ENCODE measurements at places on chromosomes 4 and X.

- no peak for DNase-seq
Measured at GRCh38 chrX:13605611-13606010, 36.2 kb downstream of the EGFL6 start.

- DNase-seq = no peak
Measured at GRCh38 chr4:12178614-12179610, 750.2 kb upstream of the HS3ST1 start.

DNA sequence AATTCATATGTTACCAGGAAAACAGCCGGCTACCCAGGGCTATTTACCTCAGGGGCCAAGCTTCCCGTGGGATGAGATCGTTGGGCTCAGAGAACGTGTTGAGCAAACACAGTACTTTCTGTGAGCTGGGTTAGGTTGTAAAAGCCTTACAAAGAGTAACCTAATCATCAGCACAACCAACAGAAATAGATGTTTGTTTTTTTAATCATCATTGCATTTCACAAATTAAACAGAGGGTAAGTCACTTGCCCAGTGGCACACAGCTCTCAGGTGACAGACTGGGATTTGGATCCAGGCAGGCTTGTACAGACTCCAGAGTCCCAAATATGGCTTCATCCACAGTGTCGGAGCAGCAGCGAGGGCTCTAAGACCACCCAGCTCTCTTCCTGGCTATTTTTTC is 20.1 kb downstream of the SPON2 start:
- no peak for DNase-seq

DNA sequence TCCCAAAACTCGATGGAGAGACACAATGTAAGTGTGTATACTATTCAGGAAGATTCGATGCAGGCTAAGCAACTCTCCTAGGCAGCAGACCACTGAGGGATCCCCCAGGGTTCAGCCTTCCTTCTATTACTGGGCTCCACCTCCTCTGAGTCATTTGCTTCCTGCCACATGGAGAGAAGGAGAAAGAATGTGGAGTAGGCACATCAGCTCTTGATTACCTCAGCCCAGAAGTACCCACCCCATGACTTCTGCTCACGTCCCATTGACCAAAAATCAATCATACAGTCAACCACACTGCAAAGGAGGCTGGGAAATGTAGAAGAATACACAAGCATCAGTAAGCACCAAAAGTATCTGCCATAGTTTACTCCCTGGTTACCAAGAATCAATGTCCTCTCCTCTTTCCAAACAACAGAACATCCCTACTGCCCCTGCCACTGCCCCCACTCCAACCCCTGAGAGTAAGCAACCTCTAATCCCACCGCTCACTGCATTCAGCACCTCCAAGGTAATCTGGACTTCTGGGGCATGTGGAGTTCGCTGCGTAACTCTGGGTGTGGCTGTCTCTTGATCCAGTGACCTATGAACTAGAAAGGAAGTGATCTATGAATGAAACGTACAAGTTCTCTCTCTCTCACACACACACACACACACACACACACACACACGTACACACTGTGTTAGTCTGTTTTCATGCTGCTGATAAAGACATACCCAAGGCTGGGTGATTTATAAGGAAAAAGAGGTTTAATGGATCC is 91.2 kb upstream of the C1QTNF7 start:
- no peak for DNase-seq

- DNase-seq = no peak
Measured at GRCh38 chr4:87531621-87532020, 2.4 kb upstream of the SPARCL1 start.

DNA sequence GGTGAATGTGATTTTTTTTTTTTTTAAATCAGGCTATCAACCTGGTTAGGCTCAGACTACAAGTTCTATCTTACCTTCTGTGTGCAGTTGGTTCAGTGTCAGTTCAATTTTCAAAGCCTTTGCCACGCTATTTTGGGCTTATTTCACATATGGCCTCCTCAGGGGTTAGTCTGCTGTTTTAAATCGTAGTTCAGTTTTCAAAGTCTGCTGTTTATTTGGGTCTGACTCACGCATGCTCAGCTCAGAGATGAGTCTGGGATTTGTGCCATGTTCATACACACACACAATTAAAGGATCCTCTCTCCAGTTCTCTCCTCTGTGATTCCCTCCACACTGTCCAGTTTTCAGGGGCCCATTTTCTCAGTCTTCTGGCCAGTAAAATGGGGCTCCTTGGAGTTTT is 32.3 kb upstream of the ZFX start:
- peak; percentile 24 for DNase-seq

- DNase-seq = no peak
Measured at GRCh38 chr4:80188801-80189458, 8.4 kb upstream of the PRDM8 start.

DNA sequence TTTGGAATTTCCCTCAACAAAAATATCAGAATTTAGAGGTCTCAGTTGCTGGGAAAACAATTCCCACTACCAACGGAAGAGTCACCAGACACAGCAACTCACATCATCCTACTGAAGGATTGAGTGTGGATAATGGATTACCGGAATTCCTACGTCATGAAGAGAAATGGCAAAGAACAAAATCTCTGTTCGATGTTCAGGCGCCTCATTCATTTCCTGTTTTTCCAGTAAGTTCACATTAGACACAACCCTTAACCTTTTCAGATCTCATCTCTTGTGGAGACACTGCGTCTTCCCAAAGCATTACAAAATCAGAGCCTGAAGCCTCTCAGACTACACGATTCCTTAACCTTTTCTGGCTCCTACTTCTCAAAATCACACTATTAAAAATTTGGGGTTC is 58.5 kb upstream of the CPEB2 start:
- DNase-seq = no peak

DNA sequence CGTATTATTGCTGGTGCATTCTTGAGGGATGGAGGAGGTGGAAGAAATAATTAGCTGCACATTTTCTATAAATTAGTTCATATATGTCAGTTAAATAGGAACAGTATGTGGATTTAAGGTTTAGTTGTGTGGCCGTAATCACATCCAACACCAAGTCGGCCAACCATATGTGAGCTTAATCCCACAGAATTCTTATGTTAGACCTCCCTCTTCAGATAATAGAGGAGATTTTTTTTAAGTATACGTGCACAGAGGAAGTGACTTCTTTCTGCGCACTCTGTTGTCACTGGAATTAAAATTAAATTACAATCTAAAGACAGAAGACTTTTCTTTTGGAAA is 2.1 kb downstream of the SEPTIN11 start:
- DNase-seq = no peak

GRCh38 chrX:85611926-85612325 is 232.5 kb upstream of the POF1B start:
- no peak for DNase-seq

DNA sequence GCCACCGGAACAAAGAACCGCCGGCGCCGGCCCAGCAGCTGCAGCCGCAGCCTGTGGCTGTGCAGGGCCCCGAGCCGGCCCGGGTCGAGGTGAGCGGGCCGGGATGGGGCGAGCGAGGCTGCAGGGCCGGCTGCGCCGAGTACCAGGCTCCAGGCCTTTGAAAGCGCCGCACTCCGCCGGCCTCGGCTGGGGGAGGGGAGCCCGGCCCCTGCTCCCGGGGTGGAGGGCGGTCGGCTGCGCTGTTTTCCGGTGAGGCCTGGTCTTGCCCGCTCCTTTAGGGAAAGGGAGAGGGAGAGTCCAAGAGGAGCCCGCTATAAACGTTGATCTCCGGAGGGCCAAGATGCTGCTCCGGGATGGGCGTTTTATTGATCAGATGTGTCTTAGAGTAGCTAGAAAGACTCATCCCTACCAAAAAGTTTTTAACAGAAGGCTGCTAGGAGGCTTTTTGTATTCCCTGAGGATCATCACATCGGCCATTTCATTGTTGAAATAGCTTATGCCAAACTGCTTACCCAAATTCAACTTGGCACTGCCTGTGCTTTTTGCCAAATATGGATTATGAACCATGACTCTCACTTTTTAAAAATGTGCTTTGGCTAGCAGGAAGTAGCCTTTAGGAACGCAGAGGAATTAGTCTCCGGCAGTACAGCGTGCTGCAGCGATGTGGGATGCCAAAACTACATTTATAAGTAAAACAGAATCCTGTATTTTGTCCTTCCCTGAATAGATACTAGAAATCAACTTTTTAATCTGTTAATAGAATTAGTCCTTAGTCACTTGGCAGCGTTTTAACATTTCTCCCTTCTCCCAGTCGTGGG is 760 bp downstream of the TMEM165 start:
- DNase-seq = no peak

DNA sequence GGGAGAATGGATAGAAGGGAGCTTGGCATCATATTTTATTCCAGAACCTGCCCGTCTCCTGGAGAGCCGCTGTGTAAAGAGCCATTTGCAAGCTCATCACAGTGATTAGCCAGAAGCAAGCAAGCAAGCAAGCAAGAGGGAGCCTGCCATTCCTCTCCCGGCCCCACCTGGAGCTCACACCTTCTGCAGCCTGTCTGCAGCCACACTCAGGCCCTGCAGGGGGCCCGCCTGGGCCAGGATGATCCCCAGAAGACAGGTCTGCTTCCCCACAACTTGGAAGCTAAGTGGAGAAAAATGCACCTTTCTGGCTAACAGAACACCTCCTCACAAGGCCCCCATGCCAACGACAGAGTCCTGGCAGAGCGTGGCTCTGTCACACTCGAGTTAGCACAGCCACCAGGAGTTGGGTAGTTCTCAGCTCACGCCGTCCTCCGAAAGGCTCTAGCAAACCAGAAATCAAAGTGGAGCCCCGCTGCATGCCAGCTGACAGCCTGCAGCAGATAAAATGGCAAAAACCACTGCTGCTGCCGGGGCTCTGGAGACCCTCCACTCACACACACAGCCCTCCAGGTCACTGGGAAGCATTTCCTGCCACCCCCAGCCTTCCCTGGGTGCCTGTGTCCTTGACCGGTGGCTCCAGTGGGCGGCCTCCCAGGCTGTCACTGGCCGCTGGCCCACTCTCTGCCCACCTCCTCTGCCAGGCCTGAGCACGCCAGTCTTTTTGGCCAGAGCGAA is 54.9 kb downstream of the DCTD start:
- DNase-seq = no peak

DNA sequence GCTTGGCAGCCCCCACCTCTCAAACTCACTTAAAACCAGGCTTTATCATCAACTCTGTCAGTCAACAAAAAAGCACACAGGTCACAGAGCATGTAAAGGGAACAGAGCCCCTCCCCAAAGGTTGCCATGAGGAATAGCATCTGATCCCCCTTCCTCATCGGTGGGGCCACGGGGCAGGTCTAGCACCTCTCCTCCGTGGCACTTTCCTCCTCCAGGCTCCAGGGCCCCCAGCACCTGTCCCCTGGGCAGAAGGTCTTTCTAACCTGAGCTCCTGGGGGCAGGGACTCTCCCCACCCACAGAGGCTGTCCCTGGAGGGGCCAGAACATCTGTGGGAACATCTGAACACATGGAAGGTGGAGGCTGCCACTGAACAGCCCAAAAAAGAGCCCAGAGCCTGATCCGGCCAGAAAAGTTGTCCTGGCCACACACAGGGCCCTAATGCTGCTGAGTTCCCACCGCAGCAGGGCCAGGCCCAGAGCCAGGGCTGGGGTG is 65.7 kb downstream of the ZFYVE28 start:
- DNase-seq = no peak

DNA sequence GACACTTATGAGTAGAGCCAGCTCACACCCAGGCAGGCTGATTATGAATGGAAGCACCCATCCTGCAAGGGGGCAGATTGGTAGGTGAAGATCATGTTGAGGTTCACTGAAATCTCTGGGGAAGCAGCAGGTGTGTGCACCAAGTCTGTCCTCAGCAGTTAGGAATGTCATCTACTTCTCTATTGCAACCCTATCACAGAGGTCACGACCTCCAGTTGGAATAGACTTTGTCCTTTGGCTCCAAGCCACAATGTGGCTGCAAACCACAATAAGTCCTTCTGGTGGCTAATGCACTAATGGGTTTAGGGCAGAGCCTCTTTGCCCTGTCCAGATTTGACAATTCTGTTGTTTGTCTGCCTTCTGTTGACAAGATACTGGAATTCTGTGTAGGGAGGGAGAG is 1056.7 kb downstream of the PCDH19 start:
- DNase-seq = no peak

- DNase-seq = no peak
Measured at GRCh38 chrX:41935832-41936231, 12.5 kb upstream of the CASK start.

DNA sequence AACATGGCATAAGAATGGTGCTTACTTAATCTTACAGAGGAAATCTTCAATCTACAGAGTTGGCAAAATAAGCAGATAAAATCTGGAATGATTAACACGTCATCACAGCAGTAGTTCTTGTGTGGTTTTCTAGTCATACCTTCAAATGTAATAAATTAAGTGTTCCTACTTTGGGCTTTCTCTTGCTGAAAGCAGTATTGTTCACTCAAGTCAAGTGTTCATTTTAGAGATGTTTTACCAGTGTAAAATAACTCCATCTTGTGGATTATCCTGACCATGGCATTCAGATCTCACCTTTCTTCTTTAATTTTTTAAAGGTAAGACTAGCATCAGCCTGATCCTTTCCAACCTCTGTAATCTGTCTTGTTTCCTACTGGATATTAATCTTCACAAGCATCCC is 72.9 kb downstream of the ADAMTS3 start:
- no peak for DNase-seq

GRCh38 chr4:69910016-69910782 is 20.7 kb upstream of the CSN1S1 start:
- DNase-seq = no peak

DNA sequence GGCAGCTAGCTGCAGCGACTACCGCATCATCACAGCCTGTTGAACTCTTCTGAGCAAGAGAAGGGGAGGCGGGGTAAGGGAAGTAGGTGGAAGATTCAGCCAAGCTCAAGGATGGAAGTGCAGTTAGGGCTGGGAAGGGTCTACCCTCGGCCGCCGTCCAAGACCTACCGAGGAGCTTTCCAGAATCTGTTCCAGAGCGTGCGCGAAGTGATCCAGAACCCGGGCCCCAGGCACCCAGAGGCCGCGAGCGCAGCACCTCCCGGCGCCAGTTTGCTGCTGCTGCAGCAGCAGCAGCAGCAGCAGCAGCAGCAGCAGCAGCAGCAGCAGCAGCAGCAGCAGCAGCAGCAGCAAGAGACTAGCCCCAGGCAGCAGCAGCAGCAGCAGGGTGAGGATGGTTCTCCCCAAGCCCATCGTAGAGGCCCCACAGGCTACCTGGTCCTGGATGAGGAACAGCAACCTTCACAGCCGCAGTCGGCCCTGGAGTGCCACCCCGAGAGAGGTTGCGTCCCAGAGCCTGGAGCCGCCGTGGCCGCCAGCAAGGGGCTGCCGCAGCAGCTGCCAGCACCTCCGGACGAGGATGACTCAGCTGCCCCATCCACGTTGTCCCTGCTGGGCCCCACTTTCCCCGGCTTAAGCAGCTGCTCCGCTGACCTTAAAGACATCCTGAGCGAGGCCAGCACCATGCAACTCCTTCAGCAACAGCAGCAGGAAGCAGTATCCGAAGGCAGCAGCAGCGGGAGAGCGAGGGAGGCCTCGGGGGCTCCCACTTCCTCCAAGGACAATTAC is 1.4 kb downstream of the AR start:
- DNase-seq = no peak

DNA sequence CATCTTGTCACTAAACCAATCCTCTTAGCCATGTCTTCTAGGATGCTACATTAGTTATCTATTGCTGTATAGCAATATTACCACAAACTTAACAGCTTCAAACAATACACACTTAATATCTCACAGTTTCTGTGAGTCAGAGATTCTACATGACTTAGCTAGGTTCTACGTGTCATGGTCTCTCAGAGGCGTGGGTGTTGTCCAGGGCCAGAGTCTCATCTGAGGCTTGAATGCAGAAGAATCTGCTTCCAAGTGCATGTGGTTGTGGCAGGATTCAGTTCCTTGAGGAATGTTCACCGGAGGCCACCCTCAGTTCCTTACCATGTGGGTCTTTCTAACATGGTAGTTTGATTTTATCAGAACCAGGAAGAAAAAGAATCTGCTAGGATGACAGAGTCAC is 26.4 kb downstream of the PPP1R2C start:
- no peak for DNase-seq

GRCh38 chr4:30802622-30803323 is 82.6 kb downstream of the PCDH7 start:
- no peak for DNase-seq

Data from hippocampal formation (tissue), 2 donors.